ENCODE measurements at places on chromosomes 3 and 15.

DNA sequence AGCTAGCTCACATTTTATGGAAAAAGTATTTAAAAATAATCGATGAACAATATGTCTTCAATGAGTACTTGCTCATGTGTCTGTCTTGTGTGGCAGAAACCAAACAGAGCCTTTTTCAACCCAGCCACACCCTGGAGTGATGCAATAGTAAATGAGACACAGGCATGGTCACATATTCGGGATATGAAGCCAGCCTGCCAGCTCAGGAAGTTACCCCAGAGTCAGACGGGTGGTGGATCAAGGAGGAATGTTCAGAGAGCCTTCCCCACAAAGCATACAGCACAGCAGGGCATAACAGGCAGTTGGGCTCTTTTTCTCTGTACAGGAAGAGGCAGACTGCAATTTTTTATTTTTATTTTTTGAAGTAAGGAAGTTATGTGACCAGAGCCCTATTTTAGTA is 27.3 kb downstream of the LARP6 start:
- DNase-seq: no peak

- no peak for DNase-seq
Observed at GRCh38 chr3:94082391-94082937, 19.6 kb downstream of the NSUN3 start.

DNA sequence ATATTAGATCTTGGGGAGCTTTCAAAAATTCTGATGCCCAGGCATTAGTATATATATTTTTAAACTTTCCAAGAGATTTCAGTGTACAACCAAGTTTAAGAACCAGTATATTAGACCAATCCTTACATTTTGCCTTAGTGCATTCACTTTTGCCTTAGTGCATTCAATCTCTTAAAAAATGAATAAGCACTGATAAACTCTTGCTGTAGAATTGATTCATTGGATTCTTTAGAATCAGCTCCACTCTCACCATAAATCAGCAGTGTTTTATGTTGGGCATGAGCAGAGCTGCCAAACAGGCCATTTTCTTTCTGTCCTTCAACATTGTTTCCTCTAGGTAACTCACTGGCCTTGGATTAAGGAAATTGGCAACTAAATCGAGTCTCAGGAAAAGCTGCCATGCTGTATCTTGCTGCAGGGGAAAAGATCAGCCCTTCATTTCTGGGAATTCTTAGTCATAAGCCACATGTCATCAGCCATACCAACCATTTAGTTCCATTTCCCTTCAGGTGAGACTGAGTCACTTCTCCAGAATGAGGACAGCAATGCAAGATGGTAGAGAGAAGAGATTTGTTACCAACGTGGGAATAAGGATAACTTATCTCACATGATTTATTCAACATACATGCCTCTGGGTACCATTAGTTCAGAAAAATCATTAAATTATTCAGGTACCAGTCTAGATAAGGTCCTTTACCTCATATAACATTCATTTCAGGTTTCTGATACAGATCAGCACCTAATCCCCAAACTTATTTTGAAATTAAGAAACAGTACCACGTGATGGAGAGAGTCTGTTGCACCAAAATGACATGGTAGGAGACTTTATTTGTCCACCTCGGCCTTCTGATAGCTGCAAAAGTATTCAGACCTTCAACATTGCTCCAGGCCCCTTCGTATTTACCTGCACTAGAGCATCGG is 192.5 kb downstream of the P3H2 start:
- DNase-seq: no peak

DNA sequence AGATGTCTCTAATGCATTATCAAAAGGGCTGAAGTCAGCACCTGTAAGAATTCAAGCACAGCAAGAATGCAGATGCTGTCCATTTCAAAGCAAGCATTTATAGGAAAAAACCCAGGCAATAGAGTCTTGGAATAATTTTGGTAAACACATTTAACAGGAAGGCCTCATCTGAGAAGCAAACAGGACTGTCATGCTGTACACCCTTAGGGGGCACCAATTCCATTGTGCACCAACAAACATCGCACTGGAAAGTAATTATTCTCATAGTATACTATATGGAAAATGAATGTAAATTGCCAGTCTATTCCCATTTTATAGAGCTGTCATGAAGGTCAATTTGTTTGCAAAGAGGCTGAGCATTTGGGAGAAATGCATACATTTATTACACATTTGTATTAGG is 247.3 kb upstream of the SUCLG2 start:
- no peak for DNase-seq

- peak; percentile 62 for DNase-seq
Observed at GRCh38 chr3:31462050-31462569, 70.6 kb upstream of the STT3B start.

DNA sequence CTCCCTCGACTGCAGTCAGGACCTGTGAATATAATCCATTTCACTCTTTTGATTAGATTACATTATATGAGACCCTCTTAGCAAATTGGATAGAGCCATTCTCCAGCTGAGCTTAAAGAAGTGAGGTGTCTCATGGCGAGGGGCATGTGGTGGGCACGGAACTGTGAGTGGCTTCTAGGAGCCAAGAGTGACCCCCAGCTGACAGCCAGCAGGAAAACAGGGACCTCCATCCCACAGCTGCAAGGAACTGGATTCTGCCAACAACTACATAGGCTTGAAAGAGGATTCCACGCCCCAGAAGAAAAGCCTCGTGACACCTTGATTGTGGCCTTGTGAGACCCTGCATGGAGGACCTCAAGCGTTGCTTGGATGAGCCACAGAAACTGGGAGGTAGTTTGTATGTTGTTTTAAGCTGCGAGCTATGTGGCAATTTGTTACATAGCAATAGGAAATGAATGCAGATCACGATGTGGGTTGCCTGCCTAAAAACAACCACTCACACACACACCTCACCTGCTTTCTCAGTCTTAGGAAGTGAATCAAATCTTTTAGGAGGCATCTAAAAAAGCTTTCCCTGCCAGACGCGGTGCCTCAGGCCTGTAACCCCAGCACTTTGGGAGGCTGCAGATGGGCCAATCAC is 84.2 kb upstream of the BHLHE40 start:
- DNase-seq: no peak

All from endodermal cell (in vitro differentiated cells).